ENCODE measurements at places on chromosomes 5 and 9. TPM values are rescaled to one million over a fixed set of nuclear protein-coding genes. Genes with fewer than 3 reads are reported as not detected.

The SPINK4 gene
- not detected for total RNA-seq

The PPP1R26 gene
- total RNA-seq = 20.7 TPM

The CER1 gene
- not detected for total RNA-seq

The TTLL11 gene
- total RNA-seq = 4.6 TPM

The IL33 gene
- total RNA-seq = 1.2 TPM

The REXO4 gene
- total RNA-seq = 19.5 TPM

The WWC1 gene
- total RNA-seq = 18.3 TPM

The PCDHGB6 gene
- total RNA-seq = 0.61 TPM

The IL7R gene
- total RNA-seq = 4.1 TPM

The NMUR2 gene
- total RNA-seq = not detected

The NEURL1B gene
- 0.86 TPM for total RNA-seq

The NPR2 gene
- total RNA-seq = 6.2 TPM

The SVEP1 gene
- 1.6 TPM for total RNA-seq

The PCDHGB2 gene
- 0.08 TPM for total RNA-seq

The ZNF782 gene
- 4.1 TPM for total RNA-seq

The FAM151B gene
- total RNA-seq = 1.2 TPM

The GADD45G gene
- total RNA-seq = not detected

The LECT2 gene
- not detected for total RNA-seq
